ENCODE measurements at places on chromosomes 3 and 15. TPM values are rescaled to one million over a fixed set of nuclear protein-coding genes. Genes with fewer than 3 reads are reported as not detected.
A peak's percentile ranks its signal among the peaks of the same experiment; 100 is the strongest.

DNA sequence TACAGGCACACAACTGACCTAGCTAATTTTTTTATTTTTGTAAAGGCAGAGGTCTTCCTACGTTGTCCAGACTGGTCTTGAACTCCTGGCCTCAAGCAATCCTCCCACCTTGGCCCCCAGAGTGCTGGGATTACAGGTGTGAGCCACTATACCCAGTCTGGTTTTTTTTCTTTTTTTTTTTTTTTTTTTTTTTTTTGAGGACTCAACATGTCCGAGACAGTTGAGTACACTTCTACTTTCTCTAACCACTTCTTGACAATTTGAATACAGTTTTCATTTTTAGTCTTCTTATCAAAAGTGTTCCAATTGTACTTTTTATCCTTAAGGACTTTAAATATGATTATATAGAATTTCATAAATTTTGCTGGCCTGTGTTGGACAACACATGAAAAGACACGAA is 7.4 kb upstream of the GSK3B start:
- H3K4me3 ChIP-seq, result no peak overlapping the region
- no peaks in the 10 kb centered on the region for H3K27me3 ChIP-seq
- H3K27ac ChIP-seq, result no peak overlapping the region
- peaks cover 15% of the 10 kb centered on the region for H3K4me1 ChIP-seq

DNA sequence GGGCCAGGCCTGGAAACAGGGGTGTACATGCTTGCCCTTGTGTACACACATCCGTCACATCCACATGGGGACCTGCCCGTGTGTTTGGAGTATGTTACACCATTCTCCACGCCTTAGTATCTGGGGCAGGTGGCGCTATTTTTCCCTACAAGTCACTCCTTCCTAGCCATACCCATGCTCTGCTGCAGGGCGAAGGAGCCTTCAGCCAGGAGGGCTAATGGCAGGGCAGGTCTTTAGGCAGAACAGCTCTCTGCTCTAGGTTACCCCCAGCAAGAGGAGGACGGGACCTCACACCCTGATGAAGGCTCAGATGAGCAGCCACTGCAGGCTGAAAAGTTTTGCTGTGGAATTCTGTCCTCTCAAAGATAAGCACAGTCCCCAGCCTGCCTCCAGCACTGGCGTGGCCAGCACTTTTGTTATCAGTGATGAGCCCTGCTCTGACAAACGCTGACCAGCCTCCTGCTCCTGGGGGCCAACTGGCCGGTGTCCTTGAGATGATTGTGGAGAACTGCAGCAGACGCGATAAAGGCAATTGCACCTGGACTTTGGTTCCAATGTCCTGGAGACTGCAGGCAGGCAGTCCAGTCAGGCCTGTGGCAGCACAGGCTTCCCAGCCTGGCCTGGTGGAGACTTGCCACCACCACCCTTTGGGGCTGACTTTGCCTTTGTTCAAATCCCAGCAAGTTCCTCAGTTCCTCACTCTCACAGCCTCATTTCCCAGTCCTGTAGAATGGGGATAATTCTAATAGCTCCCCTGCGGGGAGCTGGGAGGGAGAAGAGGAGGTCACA is 19.8 kb upstream of the PIGZ start:
- no peak for DNase-seq
- H3K36me3 ChIP-seq, result no peaks in the 10 kb centered on the region
- H3K4me1 ChIP-seq, result no peaks in the 10 kb centered on the region
- no peak overlapping the region for H3K4me3 ChIP-seq

DNA sequence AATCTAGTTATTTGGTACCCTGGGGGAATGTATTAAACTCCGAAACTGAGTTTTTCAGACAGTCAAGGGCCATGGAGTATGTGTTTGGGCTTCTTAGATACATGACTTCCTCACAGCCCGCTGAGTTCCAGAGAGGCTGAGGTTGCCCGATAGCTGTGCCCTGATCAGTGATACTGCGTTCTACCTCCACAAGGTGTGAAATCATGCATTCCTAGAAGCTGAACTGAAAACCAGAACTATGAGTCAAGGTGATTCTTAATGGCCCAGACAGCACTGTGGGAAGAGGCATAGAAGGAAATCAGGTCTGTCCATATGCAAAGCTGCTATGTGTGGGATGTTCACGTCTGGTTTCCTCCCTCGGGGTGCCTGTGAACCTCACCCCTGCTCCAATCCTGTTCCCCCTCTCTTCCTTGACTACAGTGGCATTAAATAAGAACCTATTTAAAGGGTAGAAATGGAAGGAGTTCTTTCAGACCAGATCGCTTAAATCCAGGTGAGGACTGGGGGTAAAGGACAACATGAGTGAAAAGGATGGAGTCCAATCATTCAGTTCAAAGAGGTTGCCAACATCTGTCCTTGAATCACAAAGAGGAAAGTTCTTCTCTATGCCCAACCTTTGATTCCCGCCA is 74.3 kb downstream of the MYO1E start:
- H3K4me3 ChIP-seq, result peak overlapping the region; percentile 65
- peaks cover 4% of the 10 kb centered on the region for H3K36me3 ChIP-seq
- peaks cover 1% of the 10 kb centered on the region for H3K27me3 ChIP-seq
- peak overlapping the region; percentile 50 for H3K27ac ChIP-seq
- H3K4me1 ChIP-seq, result peaks cover 52% of the 10 kb centered on the region
- peak; percentile 63 for DNase-seq

DNA sequence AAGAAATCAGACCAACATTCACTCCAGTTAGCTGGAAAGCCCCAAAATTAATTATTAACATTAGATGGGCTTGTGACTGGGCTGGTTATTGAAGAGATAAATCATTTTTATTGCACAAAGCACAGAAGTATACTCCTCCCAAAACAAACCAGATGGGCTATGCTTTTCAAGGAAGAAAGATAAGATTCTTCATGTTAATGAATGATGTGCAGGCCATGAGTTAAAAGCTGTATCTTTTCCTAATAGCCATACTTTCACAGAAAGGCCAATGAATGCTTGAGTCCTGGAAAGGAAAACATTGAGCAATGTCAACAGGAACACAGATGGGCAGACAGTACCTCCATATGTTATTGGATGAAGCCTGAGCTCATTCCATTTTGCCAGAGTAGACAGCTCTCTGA is 55.4 kb downstream of the OCA2 start:
- H3K27ac ChIP-seq, result no peak overlapping the region
- DNase-seq, result no peak
- no peak overlapping the region for H3K4me3 ChIP-seq
- H3K36me3 ChIP-seq, result no peaks in the 10 kb centered on the region

DNA sequence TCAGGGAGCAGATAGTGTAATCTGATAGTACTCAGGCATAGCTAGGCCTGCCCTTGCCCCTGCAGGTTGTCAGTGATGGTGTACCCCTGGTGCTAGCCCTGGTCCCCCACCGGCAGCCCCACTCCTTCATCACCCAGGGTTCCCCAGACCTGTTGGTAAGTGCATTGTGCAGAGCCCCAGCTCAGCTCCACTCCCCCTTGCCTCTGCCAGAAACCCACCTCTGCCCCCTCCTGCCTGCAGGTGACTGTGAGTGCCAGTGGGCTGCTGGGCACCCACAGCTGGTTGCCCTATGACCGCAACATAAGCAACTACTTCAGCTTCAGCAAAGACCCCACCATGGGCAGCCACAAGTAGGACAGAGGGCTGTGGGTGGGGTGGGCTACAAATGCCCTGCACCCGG is 27.5 kb downstream of the NBEAL2 start:
- no peaks in the 10 kb centered on the region for H3K27me3 ChIP-seq
- no peak overlapping the region for H3K27ac ChIP-seq
- DNase-seq, result no peak
- peaks cover 50% of the 10 kb centered on the region for H3K36me3 ChIP-seq

DNA sequence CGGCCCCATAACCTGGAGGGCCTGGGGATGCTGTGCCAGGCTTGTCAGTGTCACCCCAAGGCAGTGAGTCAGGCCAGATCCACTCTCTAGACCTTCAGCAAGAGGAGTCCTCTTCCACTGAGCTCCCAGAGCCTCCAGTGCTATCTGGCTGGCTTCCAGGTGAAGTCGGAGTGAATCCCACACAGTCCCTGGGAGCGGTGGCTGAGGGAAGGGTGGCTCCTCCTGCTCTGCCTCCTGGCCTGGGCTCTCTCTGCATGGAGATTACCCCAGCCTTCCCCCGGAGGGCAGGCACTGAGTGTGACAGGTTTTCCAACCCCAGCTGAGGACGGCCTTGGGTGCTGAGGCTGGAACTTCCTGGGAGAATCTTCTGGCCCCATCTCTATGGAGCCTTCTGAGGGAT is 82.7 kb downstream of the EPHB1 start:
- no peak for DNase-seq
- no peaks in the 10 kb centered on the region for H3K4me1 ChIP-seq
- no peaks in the 10 kb centered on the region for H3K27me3 ChIP-seq
- no peaks in the 10 kb centered on the region for H3K36me3 ChIP-seq
- H3K27ac ChIP-seq, result no peak overlapping the region

- peaks cover 3% of the 10 kb centered on the region for H3K4me1 ChIP-seq
- no peak overlapping the region for H3K27ac ChIP-seq
- no peak overlapping the region for H3K4me3 ChIP-seq
- no peaks in the 10 kb centered on the region for H3K36me3 ChIP-seq
- H3K27me3 ChIP-seq, result peaks cover 3% of the 10 kb centered on the region
Observed at GRCh38 chr3:11128682-11129632, 25.3 kb upstream of the HRH1 start.

GRCh38 chr3:16359331-16359730 is 94.3 kb downstream of the OXNAD1 start:
- peak overlapping the region; percentile 46 for H3K27ac ChIP-seq
- DNase-seq, result no peak
- no peak overlapping the region for H3K4me3 ChIP-seq
- peaks cover 50% of the 10 kb centered on the region for H3K36me3 ChIP-seq
- H3K4me1 ChIP-seq, result peaks cover 20% of the 10 kb centered on the region

DNA sequence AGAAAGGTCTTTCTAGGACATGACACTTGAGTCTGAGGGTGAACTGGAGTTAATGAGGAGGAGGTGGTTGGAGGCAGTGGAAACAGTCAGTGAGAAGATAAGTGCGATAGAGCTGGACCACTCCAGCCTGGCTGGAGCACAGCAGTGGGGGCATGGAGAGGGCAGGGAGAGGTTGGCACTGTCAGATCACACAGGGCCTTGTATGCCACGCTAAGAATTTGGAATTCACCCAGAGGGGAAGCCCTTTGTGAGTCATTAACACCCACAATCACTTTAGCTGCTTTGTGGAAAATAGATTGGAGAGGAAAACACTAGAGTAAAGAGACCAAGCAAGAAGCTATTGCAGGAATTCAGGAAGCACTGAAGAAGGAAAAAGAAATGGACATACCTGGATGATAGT is 83.3 kb downstream of the ZNF621 start:
- no peak overlapping the region for H3K27ac ChIP-seq
- no peaks in the 10 kb centered on the region for H3K36me3 ChIP-seq
- no peak overlapping the region for H3K4me3 ChIP-seq
- peaks cover 29% of the 10 kb centered on the region for H3K27me3 ChIP-seq
- no peaks in the 10 kb centered on the region for H3K4me1 ChIP-seq

GRCh38 chr3:7074217-7074616 is 213.3 kb downstream of the GRM7 start:
- H3K36me3 ChIP-seq, result no peaks in the 10 kb centered on the region
- H3K27me3 ChIP-seq, result no peaks in the 10 kb centered on the region
- H3K4me1 ChIP-seq, result no peaks in the 10 kb centered on the region
- no peak for DNase-seq
- no peak overlapping the region for H3K4me3 ChIP-seq
- no peak overlapping the region for H3K27ac ChIP-seq

DNA sequence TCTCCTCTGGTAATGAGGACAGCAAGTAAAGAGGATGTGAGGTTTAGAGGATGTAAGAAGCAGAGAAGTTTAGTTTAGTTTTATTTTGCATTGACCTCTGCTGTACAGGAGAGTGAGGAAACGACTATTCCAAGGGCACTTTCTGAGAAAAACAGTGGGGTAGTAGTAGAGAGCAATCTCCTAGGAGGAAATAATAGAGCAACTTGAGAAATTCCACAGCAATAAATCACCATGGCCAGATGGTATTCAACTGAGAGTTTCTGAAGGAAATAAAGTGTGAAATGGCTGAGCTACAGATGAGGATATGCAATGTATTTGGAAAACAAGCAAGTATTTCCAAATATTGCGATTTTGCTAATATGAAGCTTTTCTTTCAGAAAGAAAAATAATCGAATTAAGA is 118.9 kb downstream of the DPH6 start:
- H3K4me1 ChIP-seq, result no peaks in the 10 kb centered on the region
- H3K4me3 ChIP-seq, result no peak overlapping the region
- no peak for DNase-seq
- no peak overlapping the region for H3K27ac ChIP-seq
- H3K36me3 ChIP-seq, result no peaks in the 10 kb centered on the region

GRCh38 chr3:153618176-153618575 is 456.1 kb downstream of the RAP2B start:
- DNase-seq, result no peak
- no peak overlapping the region for H3K27ac ChIP-seq
- peaks cover 13% of the 10 kb centered on the region for H3K36me3 ChIP-seq
- H3K27me3 ChIP-seq, result no peaks in the 10 kb centered on the region

GRCh38 chr3:41190509-41191284 is 8.6 kb upstream of the CTNNB1 start:
- H3K4me3 ChIP-seq, result no peak overlapping the region
- DNase-seq, result no peak
- peaks cover 22% of the 10 kb centered on the region for H3K27me3 ChIP-seq
- no peak overlapping the region for H3K27ac ChIP-seq

GRCh38 chr15:92667970-92668485 is 12.5 kb upstream of the FAM174B start:
- peaks cover 3% of the 10 kb centered on the region for H3K4me1 ChIP-seq
- H3K27ac ChIP-seq, result no peak overlapping the region
- no peak overlapping the region for H3K4me3 ChIP-seq
- DNase-seq, result no peak
- no peaks in the 10 kb centered on the region for H3K36me3 ChIP-seq

DNA sequence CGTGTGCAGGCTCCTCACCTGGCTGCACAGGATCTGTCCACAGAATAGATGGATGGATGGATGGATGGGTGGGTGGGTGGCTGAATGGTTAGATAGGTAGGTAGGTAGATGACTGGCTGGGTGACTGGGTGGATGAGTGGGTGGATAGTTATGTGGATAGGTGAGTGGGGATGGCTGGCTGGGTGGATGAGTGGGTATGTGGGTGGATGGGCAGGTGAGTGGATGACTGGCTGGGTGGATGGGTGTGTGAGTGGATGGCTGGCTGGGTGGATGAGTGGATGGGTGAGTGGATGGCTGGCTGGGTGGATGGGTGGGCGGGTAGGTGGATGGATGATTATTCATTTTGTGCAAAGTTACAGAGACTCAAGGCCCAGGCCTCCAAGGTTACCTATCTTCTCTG is 172.9 kb upstream of the CTDSPL start:
- no peaks in the 10 kb centered on the region for H3K27me3 ChIP-seq
- DNase-seq, result no peak
- no peak overlapping the region for H3K27ac ChIP-seq
- no peaks in the 10 kb centered on the region for H3K4me1 ChIP-seq

DNA sequence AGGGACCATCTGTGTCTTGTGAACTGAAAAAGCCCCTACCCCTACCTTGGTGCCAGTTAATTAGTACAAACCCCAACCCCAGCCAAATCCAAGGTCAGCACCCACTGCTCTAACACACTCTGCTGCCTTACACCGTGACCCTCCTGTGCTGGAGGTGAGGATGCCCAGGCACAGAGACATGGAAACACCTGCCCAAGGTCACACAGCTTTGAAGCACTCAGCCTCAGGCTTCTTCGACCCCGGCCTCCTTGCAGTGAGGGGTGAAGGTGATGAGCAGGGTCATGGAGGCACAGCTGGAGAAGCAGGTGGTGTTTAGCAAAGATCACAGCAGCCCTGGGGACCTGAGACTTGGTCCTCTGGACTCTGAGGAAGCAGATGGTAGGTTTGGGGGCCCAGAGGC is 39.0 kb upstream of the SLC6A6 start:
- DNase-seq, result no peak
- H3K27ac ChIP-seq, result no peak overlapping the region
- no peaks in the 10 kb centered on the region for H3K36me3 ChIP-seq
- H3K4me3 ChIP-seq, result no peak overlapping the region
- no peaks in the 10 kb centered on the region for H3K4me1 ChIP-seq

The RNU6-1 gene
- total RNA-seq, result not detected

The SLC9A9 gene
- total RNA-seq, result 1.1 TPM

The MNS1 gene
- total RNA-seq, result 0.86 TPM
